ENCODE measurements at places on chromosomes 16 and 17. TPM values are rescaled to one million over a fixed set of nuclear protein-coding genes. Genes with fewer than 3 reads are reported as not detected.

OR3A3 gene
- total RNA-seq = not detected

AATF gene
- 78.7 TPM for total RNA-seq

SETD1A gene
- total RNA-seq = 26.4 TPM

THOC6 gene
- 45.6 TPM for total RNA-seq

ABI3 gene
- total RNA-seq = 121 TPM

MAPK7 gene
- total RNA-seq = 16.9 TPM

PRSS8 gene
- total RNA-seq = not detected

NXN gene
- total RNA-seq = 0.14 TPM

NAE1 gene
- total RNA-seq = 81.1 TPM

CORO6 gene
- total RNA-seq = 2.7 TPM

KRT20 gene
- total RNA-seq = not detected

SLC6A4 gene
- 0.12 TPM for total RNA-seq

- no peak for DNase-seq
These were observed 44.4 kb downstream of the PIK3R5 start for GRCh38 chr17:8921147-8921546.

DNA sequence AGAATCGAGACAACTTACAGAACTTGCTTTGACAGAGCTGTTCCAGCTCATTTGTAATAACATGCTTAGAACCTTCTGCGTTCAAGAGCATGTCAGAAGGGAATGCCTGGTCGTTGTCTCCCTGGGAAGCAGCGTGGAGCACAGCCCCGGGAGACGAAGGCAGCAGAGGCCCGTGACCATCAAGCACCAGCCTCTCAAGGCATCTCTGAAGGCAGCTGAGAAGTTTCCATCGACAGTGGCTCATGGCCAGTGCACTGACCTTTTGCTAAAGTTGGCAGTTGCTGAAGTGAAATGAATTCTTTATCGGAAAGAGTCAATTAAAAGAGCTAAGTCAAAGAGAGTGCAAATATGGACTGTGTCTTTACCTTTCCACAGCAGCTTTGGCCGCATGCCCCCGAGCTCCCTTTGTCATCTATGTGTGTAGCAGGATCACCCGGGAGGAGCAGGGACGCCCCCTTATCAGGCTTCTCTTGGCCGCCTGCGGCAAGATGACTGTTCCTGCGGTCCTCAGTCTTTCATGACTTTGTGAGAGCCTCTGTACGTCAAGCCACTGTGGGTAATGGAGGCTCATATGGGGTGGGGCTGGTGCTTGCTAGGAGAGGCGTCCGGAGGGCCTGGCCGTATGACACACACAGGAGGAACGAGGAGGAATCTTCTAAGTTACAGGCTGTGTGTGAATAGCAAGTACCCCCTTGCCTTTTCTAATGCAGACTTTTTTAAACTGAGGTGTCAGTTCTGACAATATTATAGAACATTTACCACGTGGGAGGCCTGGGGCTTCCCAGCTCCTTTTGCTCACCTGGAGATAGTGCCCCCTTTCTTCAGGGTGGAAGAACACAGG lies 54.2 kb downstream of the LDHD start:
- no peak for DNase-seq

DNA sequence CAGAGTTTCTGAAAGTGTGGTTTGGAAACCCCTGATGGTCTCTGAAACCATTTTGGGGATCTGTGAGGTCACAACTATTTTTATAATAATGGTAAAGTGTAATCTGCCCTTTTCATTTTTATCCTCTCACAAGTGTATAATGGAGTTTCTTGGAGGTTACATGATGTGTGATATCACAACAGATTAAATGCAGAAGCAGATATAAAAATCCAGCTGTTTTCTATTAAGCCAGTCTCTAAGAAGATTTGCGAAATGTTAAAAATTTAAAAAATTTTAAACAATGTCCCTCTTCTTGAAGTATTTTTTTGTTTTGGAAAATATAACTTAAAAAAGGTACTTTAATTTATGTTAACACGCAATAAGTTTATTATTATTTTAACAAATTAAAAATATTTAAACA lies 48.7 kb downstream of the RPGRIP1L start:
- no peak for DNase-seq

DNA sequence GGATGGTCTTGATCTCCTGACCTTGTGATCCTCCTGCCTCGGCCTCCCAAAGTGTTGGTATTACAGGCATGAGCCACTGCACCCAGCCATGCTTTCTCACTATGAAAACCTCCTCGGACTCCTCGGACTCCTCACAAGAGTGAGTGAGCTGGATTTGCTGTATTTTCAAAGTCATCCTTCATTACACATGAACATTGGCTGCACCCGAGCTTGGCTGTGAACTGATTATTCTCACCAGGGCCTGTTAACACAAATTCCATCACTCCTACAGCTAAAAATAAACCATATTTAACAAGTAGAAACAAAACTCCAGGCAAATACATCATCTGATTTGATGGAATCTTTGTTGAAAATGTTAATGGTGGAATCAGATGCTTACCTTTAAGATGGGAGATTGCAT lies 50.3 kb downstream of the PITPNC1 start:
- no peak for DNase-seq

- no peak for DNase-seq
These were observed 1.7 kb downstream of the KRT222 start for GRCh38 chr17:40663252-40663651.

GRCh38 chr17:75753514-75754377 lies 11.2 kb downstream of the GALK1 start:
- peak; percentile 81 for DNase-seq

GRCh38 chr17:76909971-76910760 lies 42.0 kb downstream of the MGAT5B start:
- peak; percentile 63 for DNase-seq

DNA sequence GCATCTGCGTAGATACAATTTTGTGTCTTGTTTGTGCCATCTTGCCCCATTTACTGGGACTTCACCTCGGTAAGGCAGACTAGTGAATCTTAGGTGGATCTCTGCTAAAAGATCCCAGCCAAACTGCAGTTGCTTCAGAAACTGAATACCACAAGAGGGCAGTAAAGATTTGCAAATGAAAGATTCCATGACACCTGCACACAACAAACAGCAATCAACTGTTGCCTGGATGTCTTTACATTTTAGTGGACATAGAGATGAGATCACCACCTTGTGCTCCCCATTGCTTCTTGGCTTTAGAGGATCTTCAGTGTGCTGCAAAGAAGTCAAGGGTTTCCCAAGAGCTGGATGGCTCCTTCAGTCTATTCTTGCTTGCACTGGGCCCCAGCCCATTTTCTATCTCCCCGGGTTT lies 119.2 kb upstream of the CACNG5 start:
- DNase-seq = peak; percentile 45

GRCh38 chr16:56191156-56191815 lies at the start of gene GNAO1:
TSS of gene GNAO1 (plus strand) at chr16:56191489. CDS start at chr16:56192236, 747 bp downstream.
- peak; percentile 55 for DNase-seq

GRCh38 chr17:60766778-60767190 lies 89.1 kb downstream of the BCAS3 start:
- peak; percentile 51 for DNase-seq

- DNase-seq = no peak
These were observed 118.6 kb downstream of the TANGO6 start for GRCh38 chr16:68961778-68962402.

DNA sequence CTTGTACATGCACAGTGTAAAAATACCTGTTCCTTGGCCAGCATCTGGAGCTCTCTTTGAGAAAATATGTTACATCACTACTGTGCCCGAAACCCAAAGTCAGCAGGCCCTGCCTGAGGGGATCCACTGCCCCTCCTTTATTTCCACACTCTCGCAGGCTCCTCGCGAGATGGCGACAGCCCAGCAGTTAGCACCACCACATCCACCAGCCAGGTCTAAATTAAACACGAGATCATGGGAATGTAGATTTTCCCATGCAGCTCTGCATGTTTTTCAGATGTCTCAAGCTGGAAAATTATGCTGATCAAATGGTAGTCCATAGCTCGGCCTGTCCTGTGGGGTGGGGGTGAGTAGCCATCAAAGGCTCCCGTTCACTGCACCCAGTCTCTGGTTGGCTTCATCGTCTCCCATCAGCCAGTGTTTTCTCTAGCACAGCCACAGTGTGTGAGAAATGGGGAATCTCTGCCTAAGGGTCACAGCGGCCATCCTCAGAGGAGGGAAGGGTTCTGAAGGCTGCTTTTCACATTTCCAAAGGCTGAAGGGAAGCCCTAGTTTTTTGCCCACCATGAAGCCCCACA lies 34.7 kb downstream of the EPN2 start:
- no peak for DNase-seq

DNA sequence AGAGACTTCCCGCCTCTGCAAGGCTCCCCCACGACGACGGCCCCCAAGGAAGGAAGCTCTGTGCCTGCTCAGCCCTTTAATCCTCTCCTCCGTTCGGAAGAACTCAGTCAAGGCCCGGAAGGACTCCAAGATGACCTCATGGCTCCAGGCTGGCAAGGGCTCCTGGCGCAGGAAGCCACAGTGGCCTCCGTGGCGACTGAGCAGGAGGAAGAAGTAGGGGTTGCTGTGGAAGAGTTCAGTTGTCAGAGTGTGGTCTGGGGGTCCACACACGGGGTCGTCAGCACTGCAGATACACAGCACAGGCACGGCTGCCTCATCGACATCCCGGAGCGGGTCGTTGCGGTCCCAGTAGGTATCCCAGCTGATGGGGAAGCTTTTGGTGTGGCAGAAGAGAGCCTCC lies 4.2 kb downstream of the ABHD15 start:
- no peak for DNase-seq

GRCh38 chr17:82803606-82804005 lies 36.2 kb downstream of the ZNF750 start:
- no peak for DNase-seq

DNA sequence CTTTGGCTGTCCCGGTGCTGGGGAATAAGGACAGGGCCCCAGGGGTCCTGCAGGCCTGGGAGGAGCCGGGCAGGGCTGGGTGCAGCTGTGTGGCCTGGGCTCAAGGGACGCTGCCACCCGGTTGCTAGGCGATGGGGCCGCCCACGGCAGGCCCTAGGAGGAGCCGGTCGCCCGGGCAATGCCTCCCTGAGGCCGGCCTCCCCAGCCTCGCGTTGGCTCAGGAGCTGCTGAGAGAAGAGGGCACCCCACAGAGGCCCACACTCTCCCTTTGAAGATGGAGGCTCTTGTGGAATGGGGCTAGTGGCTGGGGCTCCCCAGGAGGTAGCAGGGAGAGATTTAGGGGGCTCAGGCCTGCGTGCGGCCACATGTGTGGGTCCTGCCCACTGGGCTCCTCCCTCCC lies at the start of gene CIBAR2:
TSS of gene CIBAR2 (minus strand) at position 109 of the 400 bp plus-strand sequence. CDS start 120 bp downstream, outside the sequence.
- no peak for DNase-seq

- no peak for DNase-seq
These were observed 25.1 kb upstream of the TMC7 start for GRCh38 chr16:18958621-18959029.

- DNase-seq = peak; percentile 59
These were observed 4.0 kb upstream of the WNT3 start for GRCh38 chr17:46822388-46822921.

GRCh38 chr16:21283521-21284289 lies 5.6 kb upstream of the CRYM start:
- no peak for DNase-seq

Measured in activated CD8-positive, alpha-beta memory T cell treated with anti-CD3 and anti-CD28 coated beads, Interleukin-2, amount 10 ng/mL, durations not matched to agents 7 days and 5 days (primary cell).